ENCODE measurements at places on chromosomes 6 and 20.

- no peak for DNase-seq
- H3K4me3 ChIP-seq = no peak overlapping the region
- H3K27ac ChIP-seq = no peak overlapping the region
- no peaks in the 10 kb centered on the region for H3K4me1 ChIP-seq
- no peaks in the 10 kb centered on the region for H3K27me3 ChIP-seq
Measured at GRCh38 chr20:51333446-51333845, 209.1 kb downstream of the NFATC2 start.

- H3K27me3 ChIP-seq = no peaks in the 10 kb centered on the region
- no peaks in the 10 kb centered on the region for H3K4me1 ChIP-seq
- H3K36me3 ChIP-seq = peaks cover 31% of the 10 kb centered on the region
- no peak overlapping the region for H3K4me3 ChIP-seq
- H3K27ac ChIP-seq = no peak overlapping the region
Measured at GRCh38 chr20:25272223-25273000, 24.5 kb downstream of the PYGB start.

DNA sequence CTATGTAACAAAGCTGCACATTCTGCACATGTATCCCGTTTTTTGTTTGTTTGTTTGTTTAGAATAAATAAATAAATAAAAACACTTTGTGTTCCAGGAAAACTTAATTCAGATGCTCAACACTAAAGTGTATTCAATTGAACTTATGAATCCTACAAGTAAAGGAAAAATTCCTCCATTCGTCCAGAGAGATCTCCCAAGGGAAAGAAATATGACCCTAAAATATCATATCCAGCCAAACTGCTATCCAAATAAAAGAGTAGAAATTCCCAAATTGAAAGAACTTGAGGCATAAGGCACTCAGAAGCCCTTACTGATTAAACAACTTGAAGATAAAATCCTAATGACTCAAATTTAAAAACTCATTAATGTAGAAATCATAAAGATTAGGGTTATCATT lies 90.4 kb downstream of the MOXD1 start:
- H3K36me3 ChIP-seq = no peaks in the 10 kb centered on the region
- no peaks in the 10 kb centered on the region for H3K4me1 ChIP-seq
- no peaks in the 10 kb centered on the region for H3K27me3 ChIP-seq
- H3K4me3 ChIP-seq = no peak overlapping the region

- no peaks in the 10 kb centered on the region for H3K36me3 ChIP-seq
- H3K27ac ChIP-seq = no peak overlapping the region
- DNase-seq = no peak
Measured at GRCh38 chr6:97668716-97669115, 385.7 kb upstream of the MMS22L start.

GRCh38 chr6:95882371-95882770 lies 133.4 kb upstream of the FUT9 start:
- no peak overlapping the region for H3K27ac ChIP-seq
- H3K4me3 ChIP-seq = no peak overlapping the region
- H3K27me3 ChIP-seq = no peaks in the 10 kb centered on the region
- H3K36me3 ChIP-seq = no peaks in the 10 kb centered on the region
- DNase-seq = no peak
- no peaks in the 10 kb centered on the region for H3K4me1 ChIP-seq
